ENCODE measurements at places on chromosomes 2 and 18. TPM values are rescaled to one million over a fixed set of nuclear protein-coding genes. Genes with fewer than 3 reads are reported as not detected.

DNA sequence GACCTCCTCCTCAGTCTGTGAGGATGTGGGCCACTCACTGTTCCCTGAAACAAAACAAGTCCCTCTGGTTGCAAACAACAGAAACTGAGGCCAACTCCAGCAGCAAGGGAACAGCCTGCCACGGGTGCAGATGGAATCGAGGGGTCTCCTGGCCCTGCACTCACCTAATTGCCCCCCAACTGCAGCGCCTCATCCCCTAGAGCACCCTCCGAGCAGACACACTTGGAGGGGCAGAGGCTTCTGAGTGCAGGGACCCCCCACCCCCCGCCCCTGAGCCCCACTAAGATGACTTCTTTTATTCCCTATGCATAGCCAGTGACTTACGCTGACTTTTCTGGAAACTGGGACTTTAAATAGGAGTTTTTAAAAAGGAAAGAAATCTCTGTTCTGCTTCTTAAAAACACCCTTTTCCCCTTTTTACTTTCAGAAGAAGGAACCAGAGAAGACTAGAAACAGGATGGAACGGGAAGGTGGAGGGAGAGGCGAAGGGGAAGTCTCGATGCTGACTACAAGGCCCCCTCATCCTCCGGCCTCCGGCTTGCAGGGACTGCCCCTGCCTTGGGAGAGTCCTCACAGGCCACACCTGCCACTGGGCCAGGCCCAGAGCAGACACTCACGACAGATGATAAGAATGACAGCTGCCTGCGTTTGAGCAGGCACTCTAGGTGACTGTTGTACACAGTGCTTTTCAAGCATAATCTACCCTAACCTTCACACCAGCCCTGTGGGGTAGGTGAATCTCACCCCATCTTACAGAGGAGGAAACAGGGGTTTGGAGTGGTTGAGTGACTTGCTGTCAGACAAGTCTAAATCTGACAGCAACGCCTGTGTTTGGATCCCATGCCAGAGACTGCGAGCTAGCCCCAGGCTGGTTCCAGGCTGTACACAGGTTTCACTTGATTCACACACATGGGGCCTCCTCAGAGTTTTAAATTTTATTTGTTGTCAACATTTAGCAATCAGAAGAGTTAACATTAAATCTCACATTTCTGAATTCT is 28.2 kb upstream of the BIN1 start:
- no peaks in the 10 kb centered on the region for H3K27me3 ChIP-seq
- DNase-seq: no peak
- no peak overlapping the region for H3K27ac ChIP-seq
- no peaks in the 10 kb centered on the region for H3K4me1 ChIP-seq
- no peaks in the 10 kb centered on the region for H3K36me3 ChIP-seq
- no peak overlapping the region for H3K4me3 ChIP-seq

DNA sequence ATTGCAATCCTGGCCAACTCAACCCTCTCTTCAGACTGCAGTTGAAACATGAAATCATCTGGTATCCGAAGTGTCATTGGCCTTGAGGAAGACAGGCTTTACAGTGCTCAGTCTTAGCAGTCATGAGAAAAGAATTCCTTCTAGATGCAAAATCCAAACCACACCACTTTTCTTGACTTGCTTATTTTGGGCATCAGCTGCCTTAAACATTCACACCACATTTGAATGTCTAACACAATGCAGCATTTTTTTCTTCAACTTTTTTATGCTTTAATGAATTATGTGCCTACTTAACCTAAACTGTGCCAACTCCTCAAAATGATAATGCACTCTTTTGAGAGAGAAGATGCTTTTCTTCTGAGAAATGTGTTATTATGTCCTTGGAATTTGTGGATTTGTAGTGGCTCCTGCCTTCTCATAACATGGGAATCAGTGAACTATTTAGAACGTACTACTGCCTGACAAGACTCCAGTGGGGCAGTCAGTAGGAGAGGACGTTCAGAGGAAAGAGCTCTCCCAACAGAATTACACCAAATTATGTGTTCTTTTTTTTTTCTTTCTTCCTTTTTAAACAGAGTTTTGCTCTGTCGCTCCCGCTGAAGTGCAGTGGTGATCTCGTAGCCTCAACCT is 3.2 kb upstream of the FAM98A start:
- H3K36me3 ChIP-seq: peaks cover 4% of the 10 kb centered on the region
- peaks cover 14% of the 10 kb centered on the region for H3K4me1 ChIP-seq
- H3K4me3 ChIP-seq: no peak overlapping the region
- H3K27ac ChIP-seq: no peak overlapping the region
- H3K27me3 ChIP-seq: peaks cover 1% of the 10 kb centered on the region

DNA sequence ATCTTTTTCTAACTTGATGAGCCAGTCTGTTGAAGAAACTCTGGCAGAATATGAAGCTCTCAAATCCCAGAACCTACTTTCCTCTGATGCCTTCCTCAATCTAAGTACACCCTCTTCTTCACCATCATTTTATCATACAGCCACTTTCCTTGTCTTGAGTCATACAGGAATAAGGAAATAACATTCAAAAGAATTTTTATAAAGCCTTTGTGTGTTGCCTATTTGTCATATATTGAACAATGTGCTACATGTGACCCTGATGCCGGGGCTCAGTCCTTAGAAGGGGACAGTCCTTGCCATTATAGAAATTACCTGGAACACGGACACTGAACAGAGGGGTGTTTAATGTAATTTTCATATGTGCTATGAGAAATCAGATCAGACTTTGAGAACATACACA is 27.4 kb downstream of the RAPGEF4 start:
- H3K36me3 ChIP-seq: no peaks in the 10 kb centered on the region
- H3K27me3 ChIP-seq: peaks cover 6% of the 10 kb centered on the region
- DNase-seq: no peak
- no peak overlapping the region for H3K27ac ChIP-seq

The PARD6G gene
- total RNA-seq: 0.17 TPM

The SP5 gene
- not detected for total RNA-seq
